ENCODE measurements at places on chromosomes 6 and 20.

DNA sequence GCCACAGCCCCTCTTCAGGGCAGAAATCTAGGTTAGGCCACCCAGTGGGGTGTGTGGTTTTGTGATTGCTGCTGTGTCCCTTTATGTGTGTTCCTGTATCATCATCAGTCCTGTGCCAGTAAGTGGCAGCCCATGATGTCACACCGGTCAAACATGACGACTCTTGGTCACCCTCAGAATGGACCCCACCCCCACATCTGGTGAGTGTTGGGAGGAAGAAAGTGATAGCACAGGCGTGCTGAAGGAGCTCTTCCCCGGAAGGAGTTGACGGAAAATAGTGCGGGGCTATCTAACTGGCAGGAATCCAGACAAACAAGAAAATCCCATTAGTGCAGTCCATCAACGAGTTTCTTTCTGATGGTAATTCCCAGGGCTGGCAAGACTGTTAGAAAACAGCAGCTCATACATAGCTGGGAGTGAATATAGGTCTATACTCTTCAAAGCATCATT is 33.4 kb upstream of the IL17A start:
- no peak for DNase-seq

DNA sequence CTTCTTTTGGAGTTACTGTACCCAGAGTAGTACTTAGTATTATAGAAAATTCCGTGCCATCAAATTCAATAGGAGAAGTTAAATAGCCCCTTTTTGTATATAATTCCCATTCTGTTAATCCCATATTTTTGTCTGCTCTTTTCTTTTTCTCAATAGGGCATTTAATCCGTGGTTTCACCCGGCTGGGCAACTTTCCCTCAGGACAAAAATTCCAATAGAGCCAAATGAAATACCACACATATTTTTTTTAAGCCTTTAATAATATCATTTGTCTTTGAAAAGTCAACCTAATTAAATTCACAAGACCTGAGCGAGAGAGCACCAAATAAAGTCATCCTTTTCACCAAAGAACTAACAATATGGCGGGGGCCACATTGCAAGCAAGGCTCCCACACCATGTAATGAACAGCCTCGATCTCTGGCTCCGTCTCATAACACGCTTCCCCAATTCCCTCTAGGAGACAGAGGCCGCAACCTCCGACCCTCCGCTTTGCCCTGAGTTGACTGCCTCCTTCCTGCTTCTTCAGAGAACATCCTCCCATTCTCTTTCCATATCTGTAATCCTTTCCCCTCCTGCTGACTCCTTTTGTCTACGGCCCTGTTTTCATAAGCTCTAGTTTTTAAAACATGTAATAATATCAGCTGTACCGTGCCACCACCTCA is 13.6 kb downstream of the NHSL1 start:
- no peak for DNase-seq

- no peak for DNase-seq
Measured at GRCh38 chr6:95785785-95786184, 208.4 kb downstream of the MANEA start.

GRCh38 chr6:28673787-28674671 is 148.3 kb downstream of the GPX5 start:
- peak; percentile 65 for DNase-seq

DNA sequence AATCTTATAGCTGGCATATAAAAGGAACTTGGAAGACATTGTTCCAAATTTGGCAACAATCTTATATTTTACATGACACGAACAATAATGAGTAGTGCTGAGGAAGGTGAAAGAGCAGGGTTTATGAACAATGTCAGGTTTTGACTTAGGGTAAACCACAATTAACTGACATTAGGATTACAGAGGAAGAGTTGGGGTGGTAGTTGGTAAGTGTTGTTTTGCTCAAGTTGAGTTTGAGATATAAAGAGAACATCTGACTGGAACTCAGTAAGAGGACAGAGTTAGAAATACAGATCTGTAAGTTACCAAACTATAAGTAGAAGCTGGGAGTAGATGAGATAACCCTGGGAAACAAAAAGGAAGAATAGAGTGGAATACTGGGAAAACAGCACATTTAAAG is 15.1 kb downstream of the RTN4IP1 start:
- DNase-seq = no peak

DNA sequence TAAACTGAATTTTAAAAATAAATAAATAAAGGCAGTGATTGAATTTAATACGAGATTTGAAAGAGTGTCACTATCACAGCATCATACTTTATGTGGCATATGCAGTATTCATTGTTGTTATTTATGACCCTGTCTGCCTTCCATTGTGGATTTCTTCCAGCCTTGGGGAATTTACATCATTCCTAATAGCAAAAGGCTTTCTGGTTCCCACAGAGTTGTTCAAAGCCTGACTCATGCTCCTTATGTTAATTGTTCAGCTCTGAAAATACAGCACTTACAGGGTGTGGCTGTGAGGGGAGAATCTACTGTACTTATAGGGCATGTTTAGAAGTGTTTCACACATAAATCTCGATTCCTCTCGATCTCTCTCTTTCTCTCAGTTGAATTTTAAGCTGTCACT is 54.4 kb downstream of the JAG1 start:
- DNase-seq = no peak

- DNase-seq = no peak
Measured at GRCh38 chr6:154872542-154873114, 122.5 kb upstream of the TIAM2 start.

- no peak for DNase-seq
Measured at GRCh38 chr6:137808191-137808590, 58.9 kb upstream of the TNFAIP3 start.

- no peak for DNase-seq
Measured at GRCh38 chr6:116446399-116446798, 14.8 kb upstream of the CALHM6 start.

- DNase-seq = no peak
Measured at GRCh38 chr6:61751986-61752385, 534.0 kb downstream of the KHDRBS2 start.

GRCh38 chr6:158369241-158369640 is 57.0 kb downstream of the TULP4 start:
- no peak for DNase-seq

DNA sequence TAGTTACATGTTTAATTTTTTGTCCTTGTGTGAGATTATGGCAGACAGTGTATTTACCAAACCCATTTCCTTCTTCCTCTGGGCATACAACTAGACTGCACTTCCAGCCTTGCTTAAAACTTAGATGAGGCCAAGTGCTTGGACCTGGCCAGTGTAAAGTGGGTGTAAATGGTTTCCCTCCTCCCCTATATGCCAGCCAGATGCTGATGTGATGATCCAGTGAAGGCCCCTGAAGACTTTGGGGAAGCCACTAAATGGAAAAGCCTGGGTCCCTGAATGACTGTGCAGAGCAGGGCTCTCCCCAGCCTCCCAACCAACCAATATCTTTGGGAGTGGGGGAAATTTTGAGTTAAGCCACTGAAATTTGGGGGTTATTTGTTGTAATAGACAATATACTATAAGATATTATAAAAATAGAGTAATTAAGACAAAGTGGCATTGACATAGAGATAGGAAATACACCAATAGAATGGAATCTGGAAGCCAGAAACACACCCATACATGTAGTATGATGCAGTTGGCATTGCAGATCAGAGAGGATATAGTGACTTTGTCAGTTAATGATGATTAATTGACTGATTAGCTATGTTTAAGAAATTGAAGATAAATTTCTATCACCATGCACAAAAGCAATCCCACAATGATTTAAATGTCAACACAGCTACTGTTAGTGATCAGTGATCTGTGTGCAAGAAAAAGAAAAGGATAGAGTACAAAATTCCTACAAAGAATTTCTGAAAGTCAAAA is 10.4 kb upstream of the SNX9 start:
- no peak for DNase-seq

GRCh38 chr6:2441601-2442475 is 196.4 kb upstream of the GMDS start:
- DNase-seq = no peak

- DNase-seq = peak; percentile 71
Measured at GRCh38 chr6:159979136-159979874, 10.4 kb downstream of the IGF2R start.

GRCh38 chr20:60086821-60087562 is 128.8 kb downstream of the CDH26 start:
- no peak for DNase-seq

DNA sequence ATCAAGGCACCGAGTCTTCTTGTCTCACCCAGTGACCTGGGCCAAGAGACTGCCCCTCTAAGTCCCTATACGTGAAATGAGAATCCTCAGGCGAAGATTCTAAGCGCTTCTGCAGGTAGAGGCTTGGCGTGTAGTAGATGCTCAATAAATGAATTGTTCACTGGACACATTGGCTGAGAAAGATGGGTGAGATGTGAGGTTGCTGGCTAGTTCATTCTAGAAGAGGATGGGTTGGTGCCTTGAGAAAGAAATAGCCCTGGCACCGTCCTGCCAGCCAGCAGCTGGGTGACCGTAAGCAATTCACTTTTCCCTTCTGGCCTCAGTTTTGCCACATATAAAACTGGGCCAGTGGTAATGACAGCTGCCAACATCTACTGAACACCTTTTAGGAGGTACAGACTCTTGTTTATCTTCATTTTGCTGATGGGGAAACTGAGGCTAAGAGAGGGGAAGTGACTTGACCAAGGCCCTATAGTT is 1.4 kb downstream of the SRC start:
- no peak for DNase-seq

GRCh38 chr6:3527651-3527977 is 70.8 kb upstream of the SLC22A23 start:
- DNase-seq = no peak

DNA sequence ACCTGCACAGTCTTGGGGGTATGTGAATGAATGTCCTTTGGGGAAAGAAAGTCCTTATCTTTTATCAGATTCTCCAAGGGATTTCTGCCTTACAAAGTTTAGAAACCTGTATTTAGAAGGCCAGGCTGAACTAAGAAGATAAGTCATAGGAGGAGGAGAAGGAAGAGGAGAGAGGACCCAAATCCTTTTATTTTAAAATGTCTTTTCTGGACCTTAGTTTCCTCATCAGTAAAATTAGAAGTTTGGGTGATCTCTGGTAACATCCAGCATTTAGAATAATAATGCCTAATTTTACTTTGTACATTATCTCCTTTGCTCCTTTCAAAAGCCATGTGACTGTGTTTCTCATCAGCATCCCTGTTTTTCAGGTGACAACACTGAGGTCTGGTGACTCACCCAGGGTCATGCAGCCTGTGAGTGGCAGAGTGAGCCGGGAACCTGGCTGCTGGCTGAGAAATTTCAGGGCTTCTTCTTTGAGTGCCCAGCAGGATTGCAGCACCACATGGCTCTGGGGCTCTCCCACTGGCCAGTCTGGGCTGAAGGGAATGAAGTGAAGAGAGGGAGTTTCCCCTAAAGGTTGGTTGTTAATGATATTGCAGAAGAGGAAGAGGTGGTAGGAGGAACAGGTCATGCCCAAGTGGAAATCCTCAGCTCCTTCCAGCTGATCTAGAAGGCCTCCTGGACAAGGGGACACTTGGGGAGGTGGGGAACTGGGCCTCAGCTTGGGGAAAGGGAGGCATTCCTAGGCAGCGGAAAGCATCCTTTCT is 34.0 kb downstream of the VEGFA start:
- DNase-seq = no peak

- no peak for DNase-seq
Measured at GRCh38 chr6:149278997-149279396, 38.5 kb upstream of the TAB2 start.

DNA sequence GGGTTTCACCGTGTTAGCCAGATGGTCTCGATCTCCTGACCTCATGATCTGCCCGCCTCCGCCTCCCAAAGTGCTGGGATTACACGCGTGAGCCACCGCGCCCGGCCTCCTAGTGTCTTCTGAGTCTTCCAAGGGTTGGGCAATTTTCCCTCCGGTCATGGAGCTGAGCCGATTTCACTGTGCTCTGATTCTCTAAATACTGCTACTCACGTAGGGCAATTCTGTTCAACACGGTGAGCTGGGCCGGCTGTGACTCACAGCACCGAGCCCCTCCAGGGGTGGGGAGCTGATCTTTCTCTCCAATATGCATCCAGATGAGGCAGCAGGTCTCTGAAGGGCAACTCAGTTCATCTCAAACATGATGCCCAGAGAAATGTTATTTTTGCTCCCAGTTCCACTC is 71.6 kb upstream of the CD93 start:
- no peak for DNase-seq

DNA sequence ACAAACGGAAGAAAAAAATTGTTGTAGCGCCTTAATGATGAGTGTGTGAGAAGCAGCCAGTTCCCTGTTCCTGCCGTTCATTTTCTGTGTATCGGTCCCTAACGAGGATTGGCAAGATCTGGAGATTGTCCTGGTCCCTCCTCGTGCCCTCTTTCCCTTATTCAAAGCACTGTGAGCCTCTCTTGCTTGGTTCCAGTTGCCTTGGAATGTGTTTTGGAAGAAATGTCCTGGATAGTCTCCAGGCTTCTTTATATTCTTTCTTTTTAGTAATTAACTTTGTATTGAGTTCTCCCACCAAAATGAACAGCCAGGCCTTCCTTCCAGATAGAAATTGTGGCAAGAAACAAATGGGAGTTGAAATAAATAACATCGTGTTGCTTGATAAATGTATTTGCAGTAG is 348.3 kb downstream of the CDH26 start:
- no peak for DNase-seq

GRCh38 chr6:74853991-74854390 is 351.9 kb downstream of the COL12A1 start:
- DNase-seq = no peak

GRCh38 chr6:154041001-154041400 is 2.0 kb downstream of the OPRM1 start:
- DNase-seq = no peak
